ENCODE measurements at places on chromosomes 1 and 21.

DNA sequence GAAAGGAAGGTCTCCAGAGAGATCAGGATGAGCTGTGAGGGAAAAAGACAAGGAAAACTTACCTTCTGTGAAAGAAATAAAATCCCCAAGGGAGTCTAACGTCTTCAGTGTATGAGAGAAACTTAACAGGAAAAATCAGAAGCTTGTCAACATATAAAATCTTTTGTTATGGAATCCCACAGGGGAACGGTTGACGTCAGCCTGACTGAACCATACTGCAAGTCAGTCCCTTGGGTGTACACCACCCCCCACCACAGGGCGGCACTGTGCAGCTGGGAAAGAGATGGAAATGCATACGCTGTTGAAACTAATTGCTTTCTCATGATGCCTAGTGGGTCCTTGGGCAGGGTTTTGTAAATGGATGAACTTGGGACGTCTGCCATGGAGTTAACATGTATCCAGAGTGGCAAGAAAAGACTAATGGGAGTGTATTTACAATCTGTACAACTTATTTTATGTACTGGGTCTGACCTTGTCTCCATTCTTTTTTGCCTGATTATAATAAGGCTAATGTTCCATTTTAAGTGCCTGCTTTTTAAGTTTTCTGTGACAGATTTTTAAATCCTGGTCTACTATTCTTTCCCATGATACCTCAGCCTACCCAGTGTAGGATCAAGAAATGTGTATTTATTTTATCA, 22.7 kb downstream of the UTP25 start:
- no peak for ATAC-seq

DNA sequence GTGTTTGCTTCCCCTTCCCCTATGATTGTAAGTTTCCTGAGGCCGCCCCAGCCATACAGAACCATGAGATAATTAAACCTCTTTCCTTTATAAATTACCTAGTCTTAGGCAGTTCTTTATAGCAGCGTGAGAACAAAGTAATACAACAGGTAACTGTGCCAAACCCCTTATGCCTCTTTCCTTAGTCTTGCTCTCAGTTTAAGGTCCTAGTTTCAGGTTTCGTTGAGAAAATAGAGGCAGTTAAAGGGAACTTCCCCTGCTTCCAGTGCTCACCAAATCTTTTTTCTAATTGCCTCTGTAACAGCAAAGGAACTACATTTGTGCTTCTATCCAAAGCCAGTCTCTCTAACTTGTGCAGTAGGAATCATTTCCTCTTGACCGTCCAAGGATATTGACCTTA, 164.8 kb downstream of the PATJ start:
- ATAC-seq = no peak

DNA sequence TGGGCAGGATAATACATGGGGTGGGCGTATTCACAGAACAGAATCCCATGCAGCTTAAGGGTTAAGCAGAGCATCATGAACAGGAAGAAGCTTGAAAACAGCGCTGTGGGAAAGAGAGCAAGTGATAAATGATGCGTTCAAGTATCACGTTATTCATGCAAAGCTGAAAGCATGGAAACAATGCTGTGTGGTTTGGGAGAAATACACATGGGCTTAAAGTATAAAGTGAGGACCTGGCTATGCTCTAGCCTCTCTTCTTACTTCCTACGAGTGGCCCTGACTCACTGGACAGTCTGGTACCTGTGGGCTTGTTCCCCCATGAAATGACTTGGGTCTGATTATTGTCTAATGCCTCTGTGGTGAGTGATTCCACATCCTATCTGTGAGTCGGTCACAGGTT, 25.7 kb downstream of the TMPRSS2 start:
- ATAC-seq = no peak

- no peak for ATAC-seq
Observed at GRCh38 chr1:117029685-117030084, 28.1 kb downstream of the CD101 start.

- no peak for ATAC-seq
Observed at GRCh38 chr1:183245357-183245756, 59.3 kb downstream of the LAMC2 start.

DNA sequence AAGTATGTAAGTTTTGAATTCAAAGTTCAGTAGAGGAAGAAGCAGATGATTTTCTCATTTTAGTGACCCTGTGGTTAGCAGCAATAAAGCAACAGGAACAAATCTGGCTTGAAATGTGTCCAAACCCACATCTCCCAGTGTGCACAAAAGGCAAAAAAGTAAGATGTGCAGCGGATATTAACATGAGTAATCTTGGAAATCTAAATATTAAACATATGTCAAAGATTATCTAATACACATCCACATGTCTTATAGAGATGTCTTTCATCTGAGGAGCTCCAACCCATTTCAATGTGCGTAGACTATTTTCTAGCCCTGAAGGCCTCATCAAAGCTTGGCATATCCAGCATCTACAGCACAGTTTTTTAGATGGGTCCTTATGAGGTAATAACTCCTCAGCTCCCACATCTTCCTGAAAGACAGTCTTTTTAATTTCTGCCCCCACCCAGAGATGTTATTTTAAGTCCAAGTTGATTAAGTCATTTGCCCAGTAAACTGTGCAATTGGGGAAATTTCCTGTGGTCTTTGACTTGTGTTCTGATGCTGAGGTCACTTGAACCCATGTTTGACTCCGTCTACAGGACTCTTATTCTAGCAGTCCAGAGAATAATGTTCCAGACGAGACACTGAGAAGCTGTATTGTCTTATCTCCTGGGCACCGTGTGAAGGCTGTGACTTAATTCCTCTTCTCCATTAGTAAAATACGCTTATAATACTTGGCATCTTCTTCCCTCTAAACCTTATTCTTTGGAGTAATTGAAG, 73.7 kb downstream of the LMO4 start:
- no peak for ATAC-seq

DNA sequence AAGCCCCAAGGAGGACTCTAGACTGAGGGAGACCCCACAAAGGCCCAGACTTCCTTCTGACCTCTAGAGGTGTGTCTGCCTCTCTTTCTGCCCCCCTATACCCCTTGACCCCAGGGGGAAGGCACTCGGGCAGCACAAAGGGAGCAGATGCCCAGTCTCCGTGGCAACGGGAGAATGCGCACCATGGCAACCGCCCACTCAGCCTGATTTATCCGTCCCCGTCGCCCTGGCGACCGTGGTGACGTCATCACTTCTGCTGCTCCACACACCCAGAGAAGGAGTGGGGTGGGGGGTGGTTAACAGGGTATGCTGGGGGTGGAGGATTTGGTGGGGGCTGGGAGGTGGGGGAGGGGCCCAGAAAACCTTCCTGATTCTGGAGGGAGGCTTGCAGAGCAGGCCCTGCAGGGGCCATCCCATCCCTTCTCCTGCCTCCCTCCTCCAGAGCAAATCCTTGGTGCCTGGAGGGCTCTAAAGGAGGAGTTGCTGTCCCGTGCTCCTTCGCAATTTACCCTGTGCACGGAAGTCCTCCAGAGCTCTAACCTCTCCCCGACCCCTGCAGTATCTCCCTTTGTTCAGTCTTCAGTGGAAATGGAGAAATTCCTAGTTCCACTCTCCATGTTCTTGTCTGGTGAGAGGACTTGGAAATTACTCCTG, 6.3 kb downstream of the CELF3 start:
- peak; percentile 60 for ATAC-seq

DNA sequence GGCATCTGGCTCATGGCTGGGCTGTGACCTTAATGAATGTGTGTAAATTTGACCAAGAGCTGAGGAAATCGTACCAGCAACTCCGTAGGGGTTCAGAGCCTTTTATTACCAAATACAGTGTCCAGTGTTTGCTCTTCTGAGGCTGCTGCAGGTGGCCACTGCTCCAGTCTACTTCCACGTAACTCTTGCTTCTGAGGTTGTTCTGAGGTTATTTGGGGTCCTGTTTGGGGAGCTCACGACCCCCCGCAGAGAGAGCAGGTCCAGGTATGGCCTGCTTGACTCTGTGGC, 33.6 kb downstream of the MAN1C1 start:
- ATAC-seq = no peak

GRCh38 chr1:117146072-117146471, 24.5 kb upstream of the TRIM45 start:
- ATAC-seq = no peak

GRCh38 chr21:29870814-29871213, 69.0 kb downstream of the GRIK1 start:
- no peak for ATAC-seq

DNA sequence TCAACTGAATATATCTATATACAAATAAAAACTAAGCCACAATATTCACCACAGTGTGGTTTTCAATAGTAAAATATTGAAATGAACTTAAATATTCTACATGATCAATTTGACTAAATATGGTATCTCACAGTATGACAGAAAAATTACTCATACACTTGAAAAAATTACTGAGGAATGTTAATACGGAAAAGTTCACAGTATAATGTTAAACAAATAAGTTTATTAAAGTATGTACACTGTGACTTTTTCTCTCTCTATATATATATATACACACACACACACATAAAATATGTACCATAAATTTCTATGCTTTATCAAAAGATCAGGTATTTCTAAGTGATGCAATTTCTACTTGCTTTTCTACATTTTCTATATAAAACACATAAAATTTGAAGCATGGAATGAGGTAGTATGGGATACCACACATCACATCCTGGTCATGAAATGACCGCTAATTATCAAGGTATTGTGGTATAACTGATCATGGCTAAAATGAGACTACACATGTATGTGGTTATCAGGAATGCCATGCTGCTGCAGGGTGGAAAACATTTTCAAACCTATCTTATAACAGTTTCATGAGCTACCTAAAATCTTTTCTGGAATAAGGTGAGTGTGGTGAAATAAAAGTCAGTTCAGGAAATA, 102.3 kb downstream of the CDC42BPA start:
- no peak for ATAC-seq

DNA sequence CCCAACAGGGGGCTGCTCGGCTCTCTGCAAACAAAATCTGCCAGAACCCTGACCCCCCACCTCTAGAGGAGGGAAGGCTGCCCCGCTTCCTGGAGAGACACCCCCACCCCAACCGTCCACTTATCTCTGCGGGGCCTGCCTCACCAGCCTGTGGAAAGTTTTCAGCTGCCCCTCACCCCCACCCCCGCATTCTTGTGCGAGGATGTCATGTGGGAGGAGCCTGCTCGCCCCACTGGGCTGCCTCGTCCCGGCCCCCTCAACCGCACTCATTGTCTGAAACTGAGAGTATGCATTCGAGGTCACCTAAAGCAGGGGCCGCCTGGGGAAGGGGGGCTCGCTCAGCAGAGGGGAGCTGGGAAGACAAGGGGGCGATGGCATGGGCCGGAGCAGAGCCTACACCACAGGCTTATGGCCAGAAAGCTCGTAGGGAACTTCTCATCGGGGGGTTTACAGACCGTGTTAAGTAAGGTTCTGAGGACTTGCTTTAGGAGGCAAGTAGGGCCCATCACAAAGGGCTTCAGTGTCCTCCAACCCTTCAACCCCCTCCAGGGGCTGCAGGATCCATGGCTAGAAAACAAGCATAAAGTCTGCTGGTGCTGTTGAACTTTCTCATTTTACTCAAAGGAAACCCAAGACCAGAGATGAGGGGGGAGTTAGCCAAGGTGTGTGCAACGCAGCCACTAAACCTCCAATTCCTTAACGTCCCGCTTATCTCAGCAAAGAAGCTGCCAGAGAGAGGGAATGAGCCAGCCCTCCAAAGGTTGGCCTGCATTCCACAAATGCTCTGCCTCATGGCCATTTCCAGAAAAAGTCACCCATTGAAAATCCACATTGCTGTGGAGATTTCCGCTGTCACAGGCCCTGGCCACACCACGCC, 9.4 kb downstream of the EPHA2 start:
- no peak for ATAC-seq

DNA sequence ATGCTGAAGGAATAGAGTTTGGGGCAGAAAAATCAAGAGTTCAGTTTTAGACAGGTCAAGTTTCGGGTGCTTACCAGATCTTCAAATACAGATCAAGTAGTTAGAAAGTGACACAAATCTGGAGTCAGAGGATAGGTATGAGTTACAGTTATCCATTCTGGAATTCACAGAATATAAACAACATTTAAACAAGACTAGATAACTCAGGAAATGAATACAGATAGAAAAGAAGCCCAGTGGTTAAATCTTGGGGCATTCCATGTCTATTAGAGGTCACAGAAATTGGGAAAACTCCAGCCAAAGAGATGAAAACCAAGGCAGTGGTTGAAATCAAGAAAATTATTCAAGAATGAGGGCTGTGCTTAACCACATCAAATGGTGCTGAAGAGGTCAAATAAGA, 187.0 kb upstream of the HP1BP3 start:
- peak; percentile 24 for ATAC-seq

DNA sequence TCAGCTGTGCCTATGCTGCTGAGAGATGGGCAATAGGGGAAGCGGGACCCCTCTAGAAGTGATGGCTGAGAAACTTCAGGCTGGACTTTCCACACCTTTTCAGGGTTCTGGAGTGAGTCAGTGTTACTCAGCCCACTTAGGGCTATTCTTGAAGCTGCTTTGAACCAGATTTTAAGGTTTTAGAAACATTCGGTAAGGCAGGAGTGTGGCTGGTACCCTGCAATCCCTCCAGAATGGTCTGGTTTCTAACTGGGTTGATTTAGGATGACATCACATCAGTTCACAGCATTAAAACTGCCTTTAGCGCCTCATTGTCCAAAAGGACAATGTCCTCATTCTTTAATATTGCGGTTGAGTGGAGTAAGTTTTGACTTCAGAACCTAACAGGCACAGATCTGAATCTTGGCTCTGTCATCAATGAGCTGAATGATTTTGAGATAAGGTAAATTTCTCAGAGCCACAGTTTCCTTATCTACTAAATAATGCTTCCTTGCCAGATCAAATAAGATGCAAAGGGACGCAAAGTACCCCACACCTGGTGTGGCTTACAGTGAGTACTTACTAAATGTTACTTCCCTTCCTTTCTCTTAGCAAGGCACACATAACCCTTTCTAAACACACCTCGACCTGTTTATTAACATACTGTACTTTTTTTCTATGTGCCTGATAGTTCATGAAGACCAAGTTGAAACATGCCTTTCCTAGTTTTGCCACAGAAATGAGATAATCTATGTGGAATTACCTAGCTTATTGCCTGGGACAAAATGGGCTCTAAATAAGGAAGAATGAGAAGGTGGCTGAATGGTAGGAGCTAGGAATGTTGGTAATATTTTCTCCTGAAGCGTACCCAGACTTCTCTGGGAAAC, 209.8 kb downstream of the ROR1 start:
- ATAC-seq = no peak

GRCh38 chr1:185853739-185854138, 119.5 kb downstream of the HMCN1 start:
- ATAC-seq = no peak

DNA sequence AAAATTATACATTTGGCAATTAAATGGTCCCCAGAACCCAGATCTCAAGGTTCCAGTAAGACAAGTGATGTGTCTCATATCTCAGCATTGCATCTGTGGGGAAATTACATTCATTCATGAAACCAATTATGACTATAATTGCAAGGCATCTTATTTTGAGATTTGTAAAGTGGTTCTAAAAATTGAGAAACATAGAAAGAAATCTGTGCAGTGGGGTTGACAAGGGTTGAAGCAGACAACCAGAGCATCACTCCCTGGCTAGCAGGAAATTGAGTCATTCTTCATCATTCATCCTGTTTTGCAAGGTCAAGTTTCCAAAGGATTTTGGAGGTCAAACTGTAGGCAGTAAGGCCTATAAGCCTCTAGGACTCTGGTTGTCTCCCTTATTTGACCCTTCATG, 25.1 kb upstream of the MROH9 start:
- ATAC-seq = no peak

All from activated T-helper 17 cell treated with anti-CD3 and anti-CD28 coated beads, Interleukin-2, amount 50 U/mL, for 72 hours (primary cell).